ENCODE measurements at places on chromosomes 6 and 20.

GRCh38 chr6:111759331-111759835, 113.9 kb downstream of the FYN start:
- no peak for DNase-seq

DNA sequence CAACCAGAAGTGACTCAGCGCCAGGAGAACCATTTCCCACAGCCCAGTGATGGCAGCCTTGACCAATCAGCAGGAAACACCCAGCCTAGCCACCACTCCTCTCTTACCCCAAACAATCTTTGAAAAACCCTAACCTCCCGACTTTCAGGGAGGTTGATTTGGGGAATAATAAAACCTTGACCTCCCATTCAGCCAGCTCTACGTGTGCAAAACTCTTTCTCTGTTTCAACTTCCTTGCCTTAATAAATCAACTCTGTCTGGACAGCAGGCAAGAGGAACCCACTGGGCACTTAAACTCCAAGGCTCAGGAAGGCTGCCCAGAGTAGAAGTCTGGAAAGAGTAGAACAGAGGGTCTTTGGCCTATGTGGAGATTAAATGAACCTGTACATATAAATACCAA, 35.0 kb downstream of the SERPINB1 start:
- no peak for DNase-seq

DNA sequence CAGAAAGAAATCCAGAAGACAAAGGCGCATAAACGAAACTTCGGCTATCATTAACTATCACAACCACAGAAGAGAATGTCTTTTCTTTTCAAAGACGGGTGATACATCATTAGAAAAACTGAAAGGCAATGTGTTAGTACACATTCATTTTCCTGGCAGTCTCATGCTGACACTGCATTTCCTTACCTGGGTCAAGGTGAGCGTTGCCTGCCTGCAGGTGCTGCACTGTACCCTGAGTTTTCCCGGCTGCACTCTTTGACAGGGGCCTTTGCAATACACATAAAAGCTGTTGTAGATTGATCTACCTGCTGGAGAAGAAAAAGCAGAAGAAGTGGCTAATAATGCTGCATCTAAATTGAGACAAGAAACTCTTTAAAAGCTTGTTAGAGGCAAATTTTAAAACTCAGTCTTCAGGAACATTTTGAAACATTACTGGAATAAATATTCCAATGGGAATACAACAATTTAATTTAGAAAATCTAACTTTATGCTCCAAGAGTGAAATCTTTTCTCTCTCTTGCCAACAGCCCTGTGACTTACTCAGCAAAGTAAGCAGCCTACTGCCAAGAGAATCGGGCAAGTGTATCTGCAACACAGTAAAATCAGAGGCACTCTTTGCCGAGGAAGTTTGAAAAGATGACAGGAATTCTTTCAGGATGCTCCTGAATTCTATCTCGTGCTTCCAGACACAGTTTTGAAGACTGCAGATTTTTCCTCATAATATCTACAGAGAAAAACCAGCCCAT, 526.4 kb downstream of the PRKN start:
- DNase-seq, result no peak

DNA sequence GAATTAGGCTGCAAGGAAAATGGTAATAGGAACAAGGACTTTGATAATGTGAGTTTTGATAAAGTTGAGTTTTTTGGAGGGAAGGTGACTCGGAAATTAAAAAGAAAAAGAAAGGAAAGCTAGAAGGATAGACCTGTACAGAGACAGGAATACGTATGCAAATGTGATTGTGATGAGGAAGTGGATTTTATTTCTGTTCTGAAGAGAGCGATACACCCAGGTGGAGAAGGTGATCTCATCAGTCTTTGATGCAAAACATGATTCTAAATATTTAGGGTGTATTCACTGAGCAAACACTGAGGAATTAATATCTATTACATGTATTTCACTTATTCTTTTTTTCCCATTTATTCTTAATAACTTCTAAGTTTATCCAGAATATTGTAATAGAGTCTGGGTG, 9.2 kb upstream of the PLEKHG1 start:
- no peak for DNase-seq

DNA sequence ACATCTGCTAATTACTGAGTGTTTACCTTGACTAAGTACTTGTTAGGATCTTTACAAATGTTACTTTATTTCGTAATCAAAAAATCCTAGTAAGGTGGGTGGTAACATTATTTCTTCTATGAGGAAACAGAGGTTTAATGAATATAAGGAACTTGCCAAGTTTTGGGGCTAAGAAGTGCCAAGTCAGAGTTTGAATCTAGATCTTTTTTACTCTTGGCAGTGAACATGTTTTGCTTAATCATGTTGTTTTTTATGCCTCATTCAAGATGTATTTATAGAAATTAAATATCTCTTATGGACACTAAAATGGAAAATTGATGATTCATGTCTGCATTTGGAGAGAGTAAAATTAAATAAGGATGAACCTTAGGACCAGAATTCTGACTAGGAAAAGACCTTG, 393.7 kb downstream of the UTRN start:
- DNase-seq, result no peak

DNA sequence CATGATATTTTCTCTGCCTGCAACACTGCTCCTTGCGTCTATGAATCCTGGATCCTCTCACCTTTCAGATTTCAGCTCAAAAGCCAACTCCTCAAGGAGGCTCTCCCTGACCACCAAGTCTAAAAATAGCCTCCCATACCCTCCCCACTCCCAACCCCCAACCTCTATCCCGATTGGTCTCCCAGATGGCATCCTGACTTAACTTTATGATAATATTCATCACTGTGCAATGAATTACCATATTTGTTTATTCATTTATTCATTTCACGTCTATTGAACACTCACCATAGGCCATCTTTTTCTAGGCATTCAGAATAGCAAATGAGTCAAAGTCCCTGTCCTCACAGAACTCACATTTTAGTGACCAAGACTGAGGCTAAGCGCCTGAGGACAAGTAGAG, 42.6 kb upstream of the NFATC2 start:
- no peak for DNase-seq

- no peak for DNase-seq
These were observed 972.9 kb upstream of the FLRT3 start for GRCh38 chr20:15310361-15310760.

DNA sequence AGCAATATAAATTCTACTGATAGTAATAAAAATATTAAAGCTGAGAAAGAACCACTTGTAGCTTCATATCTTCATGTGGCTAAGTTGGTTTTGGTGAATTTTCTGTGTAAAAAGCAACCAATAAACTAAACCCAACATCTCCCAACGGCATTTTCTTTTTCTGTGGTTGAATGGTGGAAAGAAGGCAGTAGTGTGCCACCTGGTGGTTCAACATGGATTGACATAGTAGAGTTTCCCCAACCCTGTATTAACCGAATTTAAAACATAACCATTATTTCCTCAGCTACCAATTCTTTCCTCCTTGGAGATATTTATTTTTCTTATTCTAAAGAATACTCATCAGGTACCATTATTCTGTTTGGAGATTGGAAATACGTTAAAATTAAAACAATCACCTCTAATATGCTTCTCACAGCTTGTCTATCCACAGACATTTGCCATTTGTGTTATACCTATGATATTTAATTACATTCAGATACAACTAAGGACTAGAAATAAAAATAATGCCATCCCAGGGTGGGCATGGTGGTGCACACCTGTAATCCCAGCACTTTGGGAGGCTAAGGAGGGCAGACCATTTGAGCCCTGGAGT, 117.1 kb upstream of the EEF1E1 start:
- DNase-seq, result no peak

GRCh38 chr6:166466178-166467122, 83.7 kb upstream of the MPC1 start:
- peak; percentile 53 for DNase-seq

DNA sequence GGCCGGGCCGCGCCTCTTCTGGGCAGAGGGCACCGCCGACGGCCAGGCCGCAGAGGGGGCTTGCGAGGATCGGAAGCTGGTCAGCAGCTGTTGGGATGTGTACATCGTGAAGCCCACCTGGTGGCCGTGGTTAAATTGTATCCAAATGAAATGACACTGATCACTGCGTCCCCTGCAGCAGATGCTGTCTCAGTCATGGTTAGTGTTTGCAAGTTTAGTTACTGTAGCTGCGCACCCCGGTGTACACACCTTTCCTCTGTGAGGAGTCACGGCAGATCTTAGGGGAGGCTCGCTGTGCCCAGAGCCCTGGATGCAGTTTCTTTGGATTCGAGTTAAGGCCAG, 653 bp downstream of the NAA20 start:
- DNase-seq, result no peak

DNA sequence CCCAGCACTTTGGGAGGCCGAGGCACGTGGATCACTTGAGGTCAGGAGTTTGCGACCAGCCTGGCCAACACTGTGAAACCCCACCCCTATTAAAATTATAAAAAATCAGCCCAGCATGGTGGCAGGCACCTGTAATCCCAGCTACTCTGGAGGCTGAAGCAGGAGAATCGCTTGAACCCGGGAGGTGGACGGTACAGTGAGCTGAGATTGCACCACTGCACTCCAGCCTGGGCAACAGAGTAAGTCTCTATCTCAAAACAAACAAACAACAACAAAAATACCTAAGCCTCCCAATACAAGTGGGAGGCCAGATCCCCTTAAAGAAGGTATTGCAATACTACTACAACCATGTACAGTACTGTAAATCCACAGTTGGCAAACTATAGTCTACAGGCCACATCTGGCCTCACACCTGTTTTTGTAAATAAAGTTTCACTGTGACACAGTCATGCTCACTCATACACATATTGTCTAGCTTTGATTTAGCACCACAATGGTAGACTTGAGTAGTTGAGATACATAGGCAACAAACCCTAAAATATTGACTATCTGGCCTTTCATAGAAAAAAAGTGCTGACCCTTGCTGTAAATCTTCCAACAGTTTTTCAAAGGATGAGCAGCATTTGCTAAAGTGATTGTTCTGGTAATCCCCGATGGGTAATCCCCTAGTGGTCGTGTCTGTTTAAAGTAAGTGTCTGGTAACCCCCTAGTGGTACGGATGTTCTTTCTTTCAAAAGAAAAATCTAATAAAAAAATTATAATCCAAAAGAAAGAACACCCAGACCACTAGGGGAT, 202.0 kb downstream of the RNGTT start:
- no peak for DNase-seq

DNA sequence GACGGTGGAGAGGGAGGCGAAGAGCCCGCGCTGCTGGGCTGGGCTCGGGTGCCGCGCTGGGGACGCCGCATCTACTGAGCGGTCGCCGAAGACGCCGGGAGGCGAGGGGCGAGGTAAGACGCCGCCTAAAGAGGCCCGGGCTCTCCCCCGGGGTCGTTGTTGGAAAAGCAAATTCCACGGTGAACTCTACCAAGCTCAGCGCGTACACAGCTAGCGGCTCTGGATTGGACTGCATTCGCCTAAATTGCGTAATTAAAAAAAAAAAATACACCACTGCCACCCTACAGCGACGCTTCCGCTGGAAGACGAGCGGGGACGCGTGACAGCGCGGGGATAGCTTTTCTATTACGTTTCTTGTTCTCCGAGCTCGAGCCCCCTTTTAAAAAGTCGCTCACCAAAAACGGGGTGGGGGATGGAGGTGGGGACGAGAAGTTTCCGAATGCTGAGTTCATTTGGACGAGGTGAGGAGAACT, 92.0 kb upstream of the PRDM1 start:
- no peak for DNase-seq

DNA sequence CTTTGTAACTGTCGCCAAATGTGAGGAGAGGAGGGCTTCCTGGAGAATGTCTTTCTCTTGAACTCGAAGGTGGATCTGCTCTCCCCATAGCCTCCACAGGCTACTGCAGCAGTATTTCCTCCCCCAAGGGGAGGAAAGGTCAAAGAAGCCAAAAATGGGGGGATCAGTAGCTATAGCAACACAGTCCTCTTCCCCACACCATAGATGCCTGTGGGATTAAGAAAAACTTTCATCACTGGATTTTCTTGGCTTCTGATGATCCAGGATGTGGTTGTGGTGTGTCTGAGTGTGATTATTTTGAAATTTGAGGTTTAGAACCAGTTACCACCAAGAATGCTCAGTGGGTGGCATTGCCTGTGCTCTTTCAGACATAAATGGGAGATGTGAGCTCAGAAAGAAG, 140.1 kb upstream of the SPACA1 start:
- DNase-seq, result no peak

DNA sequence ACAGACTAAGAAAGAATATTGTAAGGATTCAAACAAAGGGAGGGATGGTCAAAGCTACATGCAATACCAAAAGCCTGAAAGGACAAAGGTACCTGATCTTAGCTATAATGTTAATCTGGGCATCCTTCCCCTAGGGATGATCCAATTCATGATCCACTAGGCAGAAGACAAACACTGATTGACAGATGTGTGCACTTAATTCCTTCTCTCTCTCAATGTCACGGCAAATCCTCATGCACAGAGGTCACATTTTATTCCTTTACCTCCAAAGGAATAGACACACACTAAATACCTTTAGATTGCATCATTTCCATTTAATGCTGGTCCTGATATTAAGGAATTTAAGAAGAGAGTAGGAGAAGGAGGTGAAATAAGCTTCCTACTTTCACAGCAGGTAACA, 73.4 kb downstream of the ZNF133 start:
- no peak for DNase-seq

DNA sequence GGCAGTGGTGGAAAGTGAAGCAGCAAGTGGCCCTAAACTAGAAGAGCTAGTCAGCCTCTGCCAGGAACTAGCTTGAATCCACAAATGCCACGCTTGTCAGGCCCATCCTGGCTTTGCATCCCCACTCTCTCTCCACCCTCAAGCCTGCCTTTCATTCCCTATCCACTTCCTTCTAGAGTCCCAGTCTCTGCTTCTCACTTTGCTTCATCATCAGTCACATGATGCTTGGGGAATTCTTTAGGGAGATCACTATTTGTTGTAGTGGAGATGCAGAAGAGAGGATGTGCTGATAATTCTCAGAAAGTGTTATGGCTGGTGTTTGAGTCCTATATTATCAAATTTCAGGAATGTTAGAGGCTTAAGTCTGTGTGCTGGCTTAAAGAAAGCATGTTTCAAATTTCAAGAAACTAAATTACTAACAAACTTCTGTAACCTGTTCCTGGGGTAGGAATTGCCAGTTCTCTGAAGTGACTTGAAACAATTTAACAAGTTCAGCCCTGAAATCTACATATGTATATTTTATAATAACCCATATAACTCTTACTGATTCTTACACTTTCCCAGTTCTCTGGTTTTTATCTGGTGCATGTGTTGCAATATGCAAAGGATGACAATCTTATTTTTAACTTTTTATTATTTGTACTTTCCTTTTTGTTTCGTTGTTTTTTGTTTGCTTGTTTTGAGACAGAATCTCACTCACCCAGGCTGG, 7.5 kb downstream of the TRIM39 start:
- DNase-seq, result no peak

- no peak for DNase-seq
These were observed 625 bp upstream of the ECHDC1 start for GRCh38 chr6:127343809-127344659.

- no peak for DNase-seq
These were observed 159.9 kb downstream of the BCAS1 start for GRCh38 chr20:53910351-53911002.

DNA sequence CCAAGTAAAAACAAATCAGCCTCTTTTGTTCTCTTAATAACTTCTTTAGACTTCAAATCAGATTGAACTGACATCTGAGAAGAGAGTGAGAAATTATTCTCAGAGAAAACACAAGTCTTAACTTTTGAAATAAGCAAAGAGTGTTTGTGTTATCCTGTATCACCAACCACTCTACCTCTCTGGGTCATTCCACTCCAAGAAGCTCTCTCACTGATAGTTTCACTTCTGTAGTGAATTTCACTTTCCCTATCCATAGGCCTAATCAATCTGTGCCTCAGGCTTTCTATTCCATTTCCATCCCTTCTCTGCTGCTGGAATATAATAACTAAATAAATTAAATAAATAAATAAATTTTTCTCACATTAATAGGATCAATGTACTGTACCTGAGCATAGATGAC, 235.0 kb downstream of the HTR1B start:
- DNase-seq, result no peak
